Ovary (tissue), 10 donors: ENCODE measurements at places on chromosomes 2 and 18.

GRCh38 chr18:50630895-50631294 lies 71.0 kb downstream of the MAPK4 start:
- DNase-seq: no peak

DNA sequence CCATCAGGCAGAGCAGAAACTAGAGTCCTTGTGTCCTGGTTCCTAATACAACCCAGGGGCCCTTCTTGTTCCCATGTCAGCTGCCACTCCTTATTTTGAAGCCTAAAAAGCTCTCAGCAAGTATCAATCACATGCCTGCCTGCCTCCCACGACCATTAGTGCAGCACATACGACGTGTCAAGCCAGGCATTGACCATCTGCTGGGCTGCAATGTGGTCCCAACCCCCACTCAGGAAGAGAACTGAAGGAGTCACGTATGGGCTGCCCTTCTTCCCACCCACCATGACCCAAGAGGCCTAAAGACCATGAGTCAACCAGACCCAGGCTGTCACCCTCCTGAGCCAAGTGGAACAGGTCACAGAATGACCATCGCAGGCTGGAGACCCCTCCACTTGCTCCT lies 98.8 kb downstream of the KLHL29 start:
- no peak for DNase-seq

DNA sequence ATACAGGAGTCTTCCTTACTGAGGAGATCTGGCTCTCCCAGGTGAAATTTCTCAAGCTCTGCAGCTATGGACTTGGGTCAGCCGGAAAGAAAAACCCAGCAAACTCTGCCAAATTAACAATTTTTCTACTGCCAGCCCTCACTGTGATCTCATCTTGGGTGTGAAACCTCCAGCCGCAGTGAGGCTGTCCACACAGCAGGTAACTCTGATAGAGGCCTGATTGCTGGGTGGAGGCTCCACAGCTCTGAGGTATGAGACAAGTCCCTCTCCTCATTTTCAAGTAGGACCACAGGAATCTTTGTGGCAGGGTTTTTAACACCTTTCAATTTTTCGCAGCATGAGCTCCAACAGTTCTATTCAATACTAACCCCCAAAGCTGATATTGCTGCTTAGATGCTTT lies 430.6 kb upstream of the RAB6C start:
- DNase-seq: no peak

DNA sequence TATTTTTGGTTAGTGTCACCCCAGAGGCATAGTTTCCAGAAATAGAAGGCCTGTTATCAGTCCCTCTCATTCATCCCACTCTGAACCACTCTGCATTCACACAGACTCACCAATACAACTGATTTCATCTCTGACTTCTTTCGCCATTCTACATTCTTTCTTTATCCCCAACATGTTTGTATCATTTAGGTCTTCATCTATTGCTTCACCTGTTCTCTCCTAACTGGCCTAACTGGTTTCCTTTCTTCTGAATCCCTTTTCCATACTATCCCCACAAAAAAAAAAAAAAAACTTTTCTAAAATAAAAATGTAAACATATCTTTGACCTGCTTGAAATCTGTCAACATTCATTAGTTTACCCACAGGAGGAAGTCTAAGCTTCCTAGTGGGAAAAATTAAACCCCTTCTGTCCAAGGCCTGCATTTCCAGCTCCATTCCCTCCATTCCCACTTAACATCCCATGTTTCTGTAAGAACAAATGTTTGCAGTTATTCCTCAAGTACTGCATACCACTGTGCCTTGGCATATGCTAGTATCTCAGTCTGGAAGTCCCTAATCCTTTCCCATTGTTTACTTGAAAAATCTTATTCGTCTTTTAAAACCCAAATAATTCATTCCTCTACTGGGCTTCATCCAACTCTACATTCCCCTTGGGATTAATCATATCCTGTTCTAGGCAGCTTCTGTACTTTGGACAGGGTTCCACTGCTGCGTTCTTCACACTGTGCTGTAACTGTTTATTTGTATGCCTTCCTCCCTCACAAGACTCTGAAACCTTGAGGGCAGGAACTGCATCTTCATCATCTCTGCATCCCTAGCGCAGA lies 68.5 kb downstream of the FIGN start:
- no peak for DNase-seq

DNA sequence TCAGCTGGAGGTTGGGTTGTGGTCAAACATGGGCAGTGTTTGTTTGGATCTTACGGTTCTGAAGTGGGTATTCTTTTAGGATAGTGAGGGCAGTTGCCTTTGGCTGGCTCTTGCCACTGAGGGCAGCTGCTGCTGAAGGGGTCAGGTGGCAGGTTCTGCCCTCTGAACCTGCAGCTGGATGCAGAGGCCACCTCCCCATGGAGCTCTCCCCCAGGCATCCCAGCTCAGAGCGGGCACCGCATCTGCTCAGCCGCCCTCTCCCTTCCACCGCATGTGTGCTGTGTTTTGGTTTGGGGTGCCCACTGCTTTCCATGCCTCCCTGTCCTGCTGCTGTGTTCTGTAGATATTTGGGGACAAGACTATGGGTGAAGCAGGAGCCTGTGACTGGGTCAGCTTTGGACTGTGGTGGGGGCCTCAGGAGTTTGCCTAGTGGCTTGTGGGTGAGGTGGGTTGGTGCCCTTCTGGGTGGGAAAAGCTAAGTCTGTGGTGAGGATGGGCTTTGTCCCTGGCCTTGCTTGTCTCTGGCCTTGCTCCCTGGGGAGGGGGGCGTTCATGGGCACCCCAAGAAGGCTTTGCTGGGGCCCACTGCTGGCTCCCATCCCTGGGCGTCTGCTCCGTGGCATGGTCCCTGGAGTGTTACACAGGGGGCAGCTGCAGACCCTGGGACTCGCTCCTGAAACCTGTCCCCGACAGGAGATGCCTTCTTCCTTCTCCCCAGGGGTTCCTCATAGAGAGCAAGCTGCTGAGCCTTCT lies 28.5 kb downstream of the OTOF start:
- no peak for DNase-seq

- DNase-seq: no peak
Measured at GRCh38 chr2:17979707-17980106, 101.2 kb downstream of the KCNS3 start.

DNA sequence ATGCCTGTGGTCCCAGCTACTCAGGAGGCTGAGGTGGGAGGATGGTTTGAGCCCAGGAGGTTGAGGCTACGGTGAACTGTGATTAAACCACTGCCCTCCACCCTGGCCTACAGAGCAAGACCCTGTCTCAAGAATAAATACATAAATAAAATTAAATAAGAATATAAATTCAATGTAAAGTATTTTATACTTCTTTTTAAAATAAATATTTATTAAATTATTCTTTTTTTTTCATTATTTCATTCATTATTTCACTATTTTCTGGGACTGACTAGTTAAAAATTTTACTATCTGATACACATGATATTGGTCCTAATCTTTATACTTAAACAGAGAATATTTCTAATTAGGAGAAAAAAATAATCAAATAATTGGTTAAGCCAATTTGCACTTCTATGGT lies 917.6 kb downstream of the ERBB4 start:
- no peak for DNase-seq

GRCh38 chr2:18918280-18918679 lies 328.9 kb upstream of the NT5C1B start:
- DNase-seq: no peak

- no peak for DNase-seq
Measured at GRCh38 chr2:152051436-152051835, 47.4 kb downstream of the CACNB4 start.

DNA sequence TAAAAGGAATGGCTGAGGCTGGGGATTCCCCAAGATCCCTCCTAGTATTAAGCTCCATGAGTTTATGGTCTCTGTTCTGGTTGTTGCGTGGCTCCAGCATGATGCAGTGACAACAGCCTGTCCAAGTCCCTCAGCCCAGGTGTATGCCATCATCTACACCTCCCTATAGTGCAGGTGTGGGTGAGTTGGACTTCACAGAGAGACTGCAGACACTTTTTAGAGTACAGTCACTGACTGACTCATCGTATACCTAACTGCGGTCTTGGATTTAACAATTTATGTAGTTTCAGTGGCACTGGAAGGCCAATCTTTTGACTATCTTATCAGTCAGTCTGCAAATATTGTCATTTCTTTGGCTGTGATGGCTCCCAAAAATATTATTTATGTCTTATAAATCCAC lies 415.0 kb downstream of the TMX3 start:
- no peak for DNase-seq

- no peak for DNase-seq
Measured at GRCh38 chr2:95058466-95058988, 33.0 kb downstream of the MAL start.
